ENCODE measurements at places on chromosomes 5 and 9.

DNA sequence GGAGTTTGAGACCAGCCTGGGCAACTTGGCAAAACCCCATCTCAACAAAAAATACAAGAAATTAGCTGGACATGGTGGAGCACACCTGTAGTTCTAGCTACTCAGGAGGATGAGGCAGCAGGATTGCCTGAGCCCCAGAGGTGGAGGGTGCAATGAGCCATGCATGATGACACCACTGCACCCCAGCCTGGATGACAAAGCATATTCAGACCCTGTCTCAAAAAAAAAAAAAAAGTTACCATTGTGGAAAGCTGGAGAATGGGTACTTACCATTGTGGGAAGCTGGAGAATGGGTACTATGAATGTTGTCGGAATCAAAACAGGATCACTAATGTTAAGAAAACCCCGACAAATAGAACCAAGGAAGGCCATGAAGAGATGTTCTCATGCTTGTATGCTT is 25.7 kb downstream of the HINT1 start:
- DNase-seq, result no peak

GRCh38 chr5:175878544-175879438 is 7.4 kb downstream of the CPLX2 start:
- no peak for DNase-seq

DNA sequence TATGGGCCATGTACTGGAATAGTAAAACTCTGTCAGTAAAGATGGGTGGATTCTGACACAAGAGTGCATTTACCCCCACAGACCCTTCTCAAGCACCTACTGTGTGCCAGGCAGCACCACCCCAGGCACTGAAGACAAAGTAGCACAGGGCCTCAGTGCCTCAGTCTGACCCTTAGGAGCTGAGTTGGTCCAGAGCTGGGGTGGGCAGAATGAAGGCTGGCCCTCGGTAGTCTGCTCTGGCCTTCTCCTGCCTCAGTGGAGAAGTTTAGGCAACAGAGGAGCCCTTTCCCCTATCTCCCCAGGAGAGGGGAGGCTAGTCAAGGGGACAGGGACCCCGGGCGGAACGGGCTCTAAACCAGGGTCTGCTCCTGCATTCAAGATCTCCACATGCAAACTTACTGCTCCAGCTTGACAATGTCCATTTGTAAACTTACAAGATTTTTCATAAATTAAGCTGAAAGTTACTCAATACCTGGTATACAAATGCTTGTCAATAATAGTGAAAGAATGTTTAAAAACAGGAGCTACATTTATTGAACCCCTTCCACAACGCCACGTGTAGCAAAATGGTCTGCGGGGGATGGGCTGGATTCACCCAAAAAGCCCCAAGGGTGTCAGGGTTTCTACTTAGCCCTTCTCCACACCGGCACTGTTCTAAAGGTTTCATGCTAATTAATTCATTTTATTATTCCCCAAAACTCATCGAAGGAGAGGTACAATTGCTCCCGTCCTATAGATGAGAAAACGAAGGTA is 1.5 kb downstream of the VDAC1 start:
- DNase-seq, result peak; percentile 47

DNA sequence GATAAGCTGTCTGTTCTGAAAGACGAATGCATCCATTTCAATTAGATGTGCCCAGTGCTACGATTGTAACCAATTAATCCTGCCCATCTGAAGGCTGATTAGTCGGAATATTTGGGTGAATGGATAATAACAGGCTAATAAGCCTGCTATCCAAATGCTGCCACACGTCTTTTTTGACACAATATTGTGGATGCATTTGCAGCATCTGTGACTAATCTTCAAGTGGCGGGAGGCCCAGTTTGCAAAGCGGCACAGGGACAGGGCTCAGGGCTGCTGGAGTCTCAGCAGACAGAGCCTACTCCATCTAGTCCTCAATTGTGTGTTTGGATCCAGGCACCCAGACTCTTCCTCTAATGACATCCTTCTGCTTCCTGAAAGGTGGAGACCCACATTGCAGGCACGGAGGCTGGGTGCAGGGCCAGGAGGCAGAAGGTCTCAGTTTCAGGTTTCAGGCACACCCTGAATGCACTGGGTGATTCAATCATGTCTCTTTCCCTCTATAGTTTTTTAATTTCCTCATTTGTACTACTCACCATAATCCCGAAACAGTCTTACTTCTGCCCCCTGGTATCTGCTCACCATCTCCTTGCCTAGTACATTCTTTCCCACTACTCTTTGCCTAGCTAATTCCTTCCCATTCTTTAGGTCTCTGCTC is 169.6 kb downstream of the ASTN2 start:
- no peak for DNase-seq

DNA sequence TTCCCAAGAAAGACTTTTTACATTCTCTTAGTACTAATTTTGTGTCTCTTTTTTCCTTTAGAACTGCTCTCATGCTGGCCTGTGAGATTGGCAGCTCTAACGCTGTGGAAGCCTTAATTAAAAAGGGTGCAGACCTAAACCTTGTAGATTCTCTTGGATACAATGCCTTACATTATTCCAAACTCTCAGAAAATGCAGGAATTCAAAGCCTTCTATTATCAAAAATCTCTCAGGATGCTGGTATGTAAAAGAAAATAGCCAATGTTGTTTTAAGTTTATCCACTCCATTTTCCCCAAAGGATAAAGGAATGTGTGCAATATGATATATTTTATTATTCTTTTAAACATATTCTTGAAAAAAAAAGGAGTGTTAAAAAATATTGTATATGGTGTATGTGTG is 27.3 kb upstream of the TTC23L start:
- DNase-seq, result no peak

DNA sequence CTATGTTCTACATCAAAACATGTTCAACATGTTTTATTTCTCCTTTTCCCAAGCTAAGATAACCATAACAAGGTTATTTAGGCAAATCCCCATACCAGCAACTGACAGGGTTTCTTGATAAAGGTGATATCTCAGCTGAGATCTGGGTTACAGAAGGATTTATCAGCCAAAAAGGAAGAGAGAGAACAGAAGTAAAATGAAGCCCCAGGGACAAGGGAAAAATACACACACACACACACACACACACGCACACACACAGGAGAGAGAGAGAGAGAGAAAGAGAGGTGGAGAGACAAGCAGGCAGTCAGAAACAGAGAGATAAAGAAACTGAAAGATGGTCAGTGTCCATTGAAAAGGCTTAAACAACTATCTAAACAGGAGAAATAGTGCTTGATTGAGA is 19.7 kb upstream of the MLLT3 start:
- no peak for DNase-seq

DNA sequence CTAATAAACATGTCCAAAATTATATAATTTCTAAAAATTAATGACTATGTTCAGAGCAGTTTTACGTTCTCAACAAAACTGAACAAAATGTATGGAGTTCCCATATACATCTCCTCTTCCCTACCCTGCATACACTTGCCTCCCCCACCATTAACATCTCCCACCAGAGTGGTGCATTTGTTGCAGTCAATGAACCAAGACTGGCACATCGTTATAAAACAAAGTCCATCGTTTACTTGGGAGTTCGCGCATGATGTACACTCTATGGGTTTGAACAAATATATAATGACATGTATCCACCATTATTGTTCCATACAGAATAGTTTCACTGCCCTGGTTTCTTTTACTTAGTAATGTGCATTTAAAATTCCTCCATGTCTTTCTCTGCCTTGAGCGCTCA is 130.1 kb downstream of the APBA1 start:
- no peak for DNase-seq

DNA sequence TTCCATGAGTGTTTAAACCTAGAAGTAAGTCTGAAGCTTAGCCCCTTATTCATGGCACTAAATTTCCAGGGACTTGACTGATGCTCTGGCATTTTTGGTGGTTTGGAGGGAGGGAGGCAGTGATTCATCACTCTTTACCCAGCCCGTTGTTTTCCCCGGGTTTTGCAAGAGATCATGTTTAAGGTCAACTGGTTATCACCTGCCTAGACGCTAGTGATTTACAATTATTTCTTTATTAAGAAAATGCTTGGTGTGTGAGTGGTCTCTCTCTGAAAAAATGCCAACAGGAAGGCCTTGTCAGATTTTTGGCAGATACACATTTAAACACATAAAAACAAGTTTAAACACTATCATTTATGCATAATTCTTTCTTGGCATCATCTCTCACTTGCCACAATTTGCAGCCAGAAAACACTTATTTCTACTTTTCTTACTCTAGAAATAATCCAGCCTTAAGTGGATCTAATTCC is 737.9 kb upstream of the ZNF608 start:
- DNase-seq, result no peak

DNA sequence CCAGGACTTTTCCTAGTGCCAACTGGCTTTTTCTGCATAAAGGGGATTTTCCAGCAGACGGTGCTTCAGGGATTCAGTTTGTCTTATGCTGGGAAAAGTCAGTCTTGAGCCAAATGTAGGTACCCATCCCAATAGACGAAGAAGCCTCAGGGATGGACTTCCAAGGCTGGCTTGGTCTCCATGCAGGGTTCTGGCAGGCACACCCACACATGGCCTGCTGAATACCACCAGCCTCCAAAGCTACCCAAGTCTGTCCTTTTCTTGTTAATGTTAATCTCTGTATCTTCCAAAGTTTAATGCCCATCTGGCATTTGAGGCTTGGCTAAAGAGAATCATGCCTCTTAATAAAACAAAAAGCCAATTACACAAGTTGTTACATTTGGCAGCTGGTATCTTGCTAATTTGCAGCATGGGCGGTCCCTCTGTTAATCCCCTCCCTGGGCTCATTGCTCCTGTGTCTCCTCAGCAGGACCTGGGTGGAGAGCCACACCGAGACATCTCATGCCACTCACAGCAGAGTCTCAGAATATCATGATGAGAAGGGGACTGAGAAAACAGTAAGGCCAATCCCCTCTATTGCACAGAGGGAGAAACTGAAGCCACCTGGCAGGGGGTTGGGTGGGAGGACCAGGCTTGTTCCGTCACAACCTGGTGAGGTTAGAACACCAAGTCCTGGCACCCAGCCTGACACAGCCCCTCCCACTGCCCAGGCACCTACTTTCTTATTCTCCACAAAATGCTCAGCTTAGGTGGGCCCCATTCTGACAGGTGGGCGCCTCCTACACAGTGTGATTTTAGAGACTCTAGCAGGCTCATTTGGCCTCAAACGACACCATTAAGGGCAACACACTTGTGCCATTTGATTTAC is 243.2 kb downstream of the FSTL4 start:
- no peak for DNase-seq

DNA sequence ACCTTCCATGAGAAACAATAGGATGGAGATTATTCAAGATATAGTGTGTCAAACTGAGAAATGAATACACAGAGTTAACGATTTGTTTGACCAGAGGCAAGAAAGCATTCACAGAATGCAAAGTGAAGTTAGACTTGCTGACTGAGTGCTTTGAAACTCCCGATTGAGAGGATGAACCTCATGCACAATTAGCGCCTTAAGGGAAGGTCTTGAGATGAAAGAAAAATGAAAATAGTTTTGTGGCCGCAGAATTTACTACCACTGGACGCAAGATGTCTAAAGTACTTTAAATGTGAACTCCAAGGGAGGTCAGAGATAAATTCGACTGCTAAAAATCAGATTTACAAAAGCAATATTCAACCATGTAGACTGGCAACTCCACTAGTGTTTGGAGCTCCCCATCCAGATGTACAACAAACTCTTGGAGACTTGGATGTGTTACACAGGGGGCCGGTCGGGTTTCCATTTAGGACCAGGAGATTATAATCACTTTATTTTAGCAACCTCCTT is 707 bp upstream of the RIMOC1 start:
- DNase-seq, result no peak

DNA sequence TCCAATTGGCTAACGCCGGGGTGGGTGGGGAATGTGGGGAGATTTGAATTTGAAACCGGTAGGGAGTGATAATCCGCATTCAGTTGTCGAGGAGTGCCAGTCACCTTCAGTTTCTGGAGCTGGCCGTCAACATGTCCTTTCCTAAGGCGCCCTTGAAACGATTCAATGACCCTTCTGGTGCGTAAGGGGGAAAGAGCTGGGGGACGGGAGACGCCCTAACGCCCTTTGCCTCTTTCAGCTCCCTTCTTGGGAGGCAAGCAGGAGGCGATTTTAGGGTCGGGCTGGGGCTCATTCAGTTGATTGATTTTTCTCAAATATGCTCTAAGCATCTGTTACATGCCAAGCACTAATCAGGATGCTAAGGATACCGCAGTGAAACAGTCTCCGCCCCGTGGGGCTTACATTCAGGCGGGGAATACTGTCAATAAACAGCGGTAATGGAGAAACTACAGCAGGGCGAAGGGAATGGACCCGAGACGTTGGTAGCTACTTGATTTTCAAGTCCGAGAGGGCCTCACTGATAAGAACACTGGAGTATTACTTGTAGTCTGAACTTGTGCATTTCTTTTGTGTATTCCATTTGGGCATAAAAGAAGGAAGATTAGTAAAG is at the start of gene HMMR:
TSS of gene HMMR (plus strand) at position 71 of the 610 bp plus-strand sequence. CDS start at position 132, 61 bp downstream.
- DNase-seq, result no peak

GRCh38 chr9:34492051-34492450 is 30.7 kb downstream of the ENHO start:
- DNase-seq, result no peak

- no peak for DNase-seq
These were observed 6.5 kb downstream of the NTMT1 start for GRCh38 chr9:129632460-129632859.

DNA sequence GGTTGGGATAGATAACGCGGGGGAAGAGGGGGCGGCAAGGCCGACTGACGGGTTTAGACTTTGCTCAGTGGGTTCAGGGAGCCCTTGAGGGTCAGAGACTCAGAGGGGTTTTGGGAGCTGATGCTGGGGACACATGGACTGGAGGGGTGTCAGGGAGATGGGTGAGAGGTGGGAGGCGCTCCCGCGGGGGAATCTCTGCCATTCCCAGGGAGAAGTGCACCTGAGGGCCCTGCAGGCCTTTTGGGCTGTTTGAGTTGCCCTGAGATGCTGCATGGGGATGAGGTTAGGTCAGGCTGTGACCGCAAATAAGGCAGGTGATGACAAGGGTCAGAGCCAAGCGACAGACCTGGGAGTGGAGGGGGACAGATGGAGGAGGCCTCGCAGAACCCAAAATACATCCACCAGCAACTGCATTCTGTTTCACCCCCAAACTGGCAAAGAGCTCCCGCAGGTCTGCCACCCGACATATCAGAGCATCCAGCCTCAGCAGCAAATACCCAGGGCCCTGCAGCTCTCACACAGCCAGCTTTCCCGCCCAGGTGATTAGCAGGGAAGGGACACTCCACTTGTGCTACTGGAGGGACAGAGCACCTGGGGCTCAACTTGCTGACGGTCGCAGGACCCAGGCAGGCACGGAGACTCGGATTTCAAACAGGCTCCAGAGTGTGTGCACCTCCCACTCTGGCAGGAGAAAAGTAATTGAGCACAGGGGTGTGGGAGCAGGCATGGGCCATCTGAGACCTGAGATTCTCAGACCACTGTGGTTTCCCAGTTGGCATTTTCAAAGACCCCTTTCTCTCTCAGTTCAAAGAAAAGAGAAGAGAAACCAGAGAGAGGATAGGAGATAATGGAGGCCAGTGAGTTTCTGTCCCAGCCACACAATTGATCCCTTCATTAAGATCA is 26.4 kb downstream of the TMOD1 start:
- DNase-seq, result no peak

DNA sequence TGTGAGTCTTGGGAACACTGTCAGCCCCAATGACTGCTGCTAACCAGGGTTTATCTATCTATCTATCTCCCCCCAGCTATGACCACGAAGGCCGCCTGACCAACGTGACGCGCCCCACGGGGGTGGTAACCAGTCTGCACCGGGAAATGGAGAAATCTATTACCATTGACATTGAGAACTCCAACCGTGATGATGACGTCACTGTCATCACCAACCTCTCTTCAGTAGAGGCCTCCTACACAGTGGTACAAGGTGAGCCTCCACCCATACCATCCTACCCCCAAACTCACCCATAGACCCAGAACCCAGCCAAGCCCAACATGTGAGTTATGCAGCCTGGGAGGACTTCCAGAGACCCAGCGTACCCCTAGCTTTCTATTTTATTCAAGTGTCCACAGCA is 65.4 kb upstream of the WWC1 start:
- no peak for DNase-seq
